ENCODE measurements at places on chromosomes 5 and 9.

GRCh38 chr5:143229426-143229895, 174.0 kb downstream of the NR3C1 start:
- DNase-seq: peak; percentile 19

DNA sequence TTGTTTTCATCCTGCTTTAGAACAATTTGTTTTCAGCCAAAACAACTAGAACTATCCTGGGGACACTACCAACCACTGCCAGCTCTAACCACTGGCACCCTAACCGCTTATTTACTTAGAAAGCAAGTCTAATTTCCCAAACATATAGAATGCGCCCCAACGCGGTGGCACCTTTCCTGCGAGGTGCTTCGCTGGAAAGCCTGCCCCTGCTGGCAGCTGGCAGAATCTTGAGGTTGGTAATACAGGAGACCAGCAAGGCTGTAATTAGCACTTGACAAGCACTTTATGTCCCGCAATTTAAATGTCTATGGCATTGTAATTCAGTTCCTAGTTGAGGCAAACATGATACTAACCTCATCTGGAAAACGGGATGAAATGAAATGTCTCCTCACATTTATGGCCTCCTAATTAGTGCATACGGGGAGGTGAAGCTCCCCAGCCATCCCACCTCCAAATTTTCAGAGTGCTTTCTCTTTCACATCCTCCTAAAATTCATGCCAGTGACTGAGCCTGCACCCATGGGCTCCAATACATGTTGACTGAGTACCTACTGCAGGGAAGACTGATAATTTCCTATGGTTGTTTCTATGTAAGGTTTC, 30.4 kb downstream of the GABBR2 start:
- DNase-seq: no peak

DNA sequence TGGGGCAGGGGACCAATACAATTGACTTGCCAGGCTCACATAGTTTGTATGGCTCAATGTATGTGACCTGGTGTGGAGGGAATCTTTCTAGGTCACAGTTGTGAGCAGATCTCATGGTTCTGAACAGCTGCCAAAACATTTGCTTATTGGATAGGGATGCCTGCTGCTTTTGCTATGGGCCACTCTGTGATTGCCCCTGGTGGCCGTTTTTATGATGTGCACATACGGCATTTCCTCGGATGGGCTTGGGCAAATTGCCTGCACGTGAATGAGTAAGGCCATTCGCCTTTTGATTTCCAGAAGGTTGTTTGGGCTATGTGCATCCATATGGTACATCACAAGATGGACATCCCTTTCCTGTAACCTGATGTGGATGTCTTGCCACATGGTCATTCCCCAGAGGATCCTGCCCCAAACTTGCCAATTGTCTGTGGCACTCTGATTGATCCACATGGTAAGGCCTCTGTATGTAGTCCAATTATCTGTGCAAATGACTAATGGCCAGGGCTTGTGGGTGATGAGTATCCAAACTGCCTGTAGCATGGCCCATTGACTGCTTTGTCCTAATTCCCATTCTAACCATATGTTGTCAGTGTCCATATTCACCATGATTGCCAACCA, 10.7 kb upstream of the SLC22A4 start:
- DNase-seq: peak; percentile 64

GRCh38 chr9:69035438-69036308, at the start of gene FXN:
Gene FXN, plus strand, starts transcription at chr9:69035752. Its CDS starts 31 bp downstream, at chr9:69035783.
- DNase-seq: peak; percentile 25

GRCh38 chr5:35876922-35877321, 20.2 kb downstream of the IL7R start:
- DNase-seq: no peak

- DNase-seq: no peak
Measured at GRCh38 chr5:44887722-44888121, 79.0 kb downstream of the MRPS30 start.

GRCh38 chr5:59937633-59938032, 44.1 kb upstream of the PDE4D start:
- no peak for DNase-seq

DNA sequence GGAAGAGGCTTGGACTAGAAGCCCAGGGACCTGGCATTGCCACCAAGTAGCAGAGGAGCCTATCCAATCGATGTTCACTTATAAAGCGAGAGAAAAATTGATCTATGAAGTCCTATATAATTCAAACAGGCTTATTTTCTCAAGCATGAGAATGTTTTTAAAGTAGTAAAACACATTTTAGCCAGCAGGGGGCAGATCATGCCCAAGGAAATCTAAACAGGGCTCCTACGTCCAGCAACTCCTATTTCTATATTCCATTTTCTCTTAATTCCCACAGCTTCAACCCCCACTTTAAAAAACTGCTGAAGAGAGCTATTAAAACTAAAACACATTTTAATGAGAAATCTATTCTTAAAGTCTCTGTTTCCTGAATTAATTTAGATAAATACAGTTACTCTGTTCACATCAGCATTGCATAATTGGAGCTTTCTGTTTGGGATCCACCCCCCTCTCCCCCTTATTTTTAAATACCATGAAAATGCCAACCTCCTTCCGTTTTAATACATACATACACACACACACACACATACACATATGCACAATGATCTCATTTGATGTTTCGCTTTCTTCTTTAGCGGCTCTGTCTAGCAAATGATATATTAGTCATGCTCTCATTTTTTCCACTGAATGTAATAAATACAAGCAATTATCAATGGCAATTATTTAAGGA, 144.9 kb downstream of the MYO10 start:
- DNase-seq: no peak

GRCh38 chr9:110072597-110073355, 135.2 kb downstream of the C9orf152 start:
- DNase-seq: no peak

GRCh38 chr5:25544652-25545249, 900.0 kb upstream of the CDH10 start:
- DNase-seq: no peak

DNA sequence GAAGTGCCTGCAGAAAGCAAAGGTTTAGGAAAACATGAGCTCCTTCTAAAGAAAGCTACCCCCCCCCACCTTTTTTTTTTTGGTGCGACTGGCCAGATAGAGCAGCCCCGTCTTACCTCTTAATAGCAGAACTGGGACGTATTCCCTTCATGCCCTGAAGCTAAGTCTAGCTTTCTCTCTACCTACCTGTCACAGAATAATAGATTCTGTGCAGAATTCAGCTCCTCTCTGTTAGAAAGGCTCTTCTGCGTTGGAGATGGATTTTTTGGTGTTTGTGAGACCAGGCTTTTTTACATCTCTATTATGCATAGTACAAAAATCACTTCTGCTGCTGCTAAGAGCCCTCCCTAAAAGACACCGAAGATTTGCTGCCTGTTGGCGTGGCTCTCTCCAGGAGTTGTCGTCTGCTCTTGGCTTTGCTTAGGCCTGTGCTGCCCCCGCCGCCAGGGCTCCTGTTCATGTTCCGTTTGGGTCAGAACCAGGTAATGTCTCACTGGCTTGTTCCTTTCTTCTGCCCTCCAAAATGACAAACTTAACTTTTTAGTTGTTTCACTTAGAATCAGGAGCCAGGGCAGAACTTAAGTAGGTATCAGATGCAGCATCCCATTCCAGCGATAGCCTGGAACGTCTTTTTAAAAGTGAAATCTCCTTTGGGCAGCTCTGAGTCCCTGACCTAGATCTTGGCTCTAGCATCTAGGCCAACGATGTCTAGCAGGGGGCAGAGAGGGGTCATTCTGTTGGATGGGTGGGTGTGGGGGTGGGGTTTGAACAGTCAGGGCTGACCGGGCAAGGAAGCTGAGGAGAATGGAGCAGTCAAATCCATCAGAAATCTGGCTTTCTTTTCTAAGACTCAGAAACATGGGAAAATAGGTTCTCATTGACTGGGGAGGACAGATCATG, 2.5 kb downstream of the TRIO start:
- no peak for DNase-seq

DNA sequence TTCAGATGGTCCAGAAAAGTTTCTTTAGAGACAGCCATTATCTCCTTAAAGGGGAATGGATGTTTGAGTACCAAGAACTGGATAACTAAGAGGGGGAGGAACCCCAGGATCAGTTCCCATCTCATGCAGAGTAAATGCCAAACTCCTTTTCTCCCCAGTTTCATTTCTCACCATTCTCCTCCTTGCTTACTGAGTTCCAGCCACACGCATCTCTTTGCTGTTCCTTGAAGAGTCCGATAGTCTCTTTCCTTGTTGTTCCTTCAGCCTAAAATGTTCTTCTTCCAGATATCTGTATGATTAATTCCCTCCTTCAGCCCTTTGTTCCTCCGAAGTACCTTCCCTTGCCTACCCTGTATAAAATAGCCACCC, 30.0 kb downstream of the KDM4C start:
- no peak for DNase-seq

GRCh38 chr9:92728831-92729734, 35.5 kb downstream of the BICD2 start:
- peak; percentile 39 for DNase-seq

DNA sequence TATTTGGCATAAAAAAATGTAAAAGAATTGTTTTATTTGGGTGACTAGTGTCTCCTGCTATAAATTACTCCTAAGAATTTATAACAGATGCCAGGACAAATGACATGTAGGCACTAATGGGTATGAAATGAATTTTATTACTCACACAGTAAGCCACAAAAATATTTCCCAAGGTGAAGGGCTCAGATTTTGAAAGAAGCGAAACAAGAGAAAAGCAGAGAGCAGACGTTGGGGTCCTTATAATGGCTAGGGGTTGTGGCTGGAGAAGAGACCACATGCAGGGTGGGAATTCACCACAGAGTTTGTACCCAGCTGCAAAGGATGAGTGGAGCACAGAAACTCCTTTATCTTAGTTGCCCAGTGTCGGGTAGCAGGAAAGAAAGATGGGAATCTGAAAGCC, 45.0 kb upstream of the PRR16 start:
- DNase-seq: no peak

GRCh38 chr5:53425687-53426511, 54.5 kb upstream of the FST start:
- DNase-seq: no peak

Measured in DMS 273 treated with DMSO at 0.1 percent for 48 hours (cell line).